Posterior cingulate gyrus (tissue), 11 donors: ENCODE measurements at places on chromosomes 4 and X.

DNA sequence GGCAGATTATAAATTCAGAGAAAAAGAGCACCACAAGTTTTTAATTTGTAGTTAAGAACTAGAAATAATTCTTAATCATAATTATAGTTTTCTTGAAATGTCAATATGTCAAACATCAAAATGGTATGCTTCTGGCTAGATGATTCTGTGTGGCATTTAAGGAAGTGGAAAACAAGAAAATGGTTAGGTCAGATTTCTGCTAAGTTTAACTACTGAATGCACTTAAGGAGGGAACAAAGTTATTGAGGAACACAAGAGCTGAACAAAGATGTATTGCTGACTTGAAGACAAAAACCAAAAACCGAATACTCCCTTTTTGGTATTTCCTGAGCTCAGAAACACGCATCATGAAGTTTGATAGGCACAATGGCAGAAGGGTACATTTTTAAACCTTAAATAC is 58.7 kb upstream of the GPR34 start:
- DNase-seq = no peak

DNA sequence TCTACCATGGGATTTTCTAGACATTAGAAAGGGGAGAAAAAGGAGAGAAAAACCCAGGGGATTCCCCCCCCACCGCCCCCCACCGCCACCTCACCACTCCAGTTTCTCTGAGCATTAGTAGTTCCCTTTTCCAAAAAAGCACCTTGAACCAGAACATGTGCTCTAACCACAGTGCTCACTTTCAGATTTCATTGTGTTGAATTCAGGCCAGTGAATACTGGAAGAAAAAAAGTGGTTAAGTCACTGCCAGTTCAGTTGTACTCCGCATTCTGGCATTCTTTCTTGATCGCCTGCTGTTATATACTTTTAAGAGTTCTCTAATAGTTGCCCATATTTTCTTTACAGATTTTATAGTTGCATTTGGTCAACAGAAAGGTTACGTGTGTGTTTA is 40.9 kb downstream of the JADE3 start:
- DNase-seq = no peak

GRCh38 chr4:142292231-142292630 is 553.9 kb downstream of the INPP4B start:
- no peak for DNase-seq

DNA sequence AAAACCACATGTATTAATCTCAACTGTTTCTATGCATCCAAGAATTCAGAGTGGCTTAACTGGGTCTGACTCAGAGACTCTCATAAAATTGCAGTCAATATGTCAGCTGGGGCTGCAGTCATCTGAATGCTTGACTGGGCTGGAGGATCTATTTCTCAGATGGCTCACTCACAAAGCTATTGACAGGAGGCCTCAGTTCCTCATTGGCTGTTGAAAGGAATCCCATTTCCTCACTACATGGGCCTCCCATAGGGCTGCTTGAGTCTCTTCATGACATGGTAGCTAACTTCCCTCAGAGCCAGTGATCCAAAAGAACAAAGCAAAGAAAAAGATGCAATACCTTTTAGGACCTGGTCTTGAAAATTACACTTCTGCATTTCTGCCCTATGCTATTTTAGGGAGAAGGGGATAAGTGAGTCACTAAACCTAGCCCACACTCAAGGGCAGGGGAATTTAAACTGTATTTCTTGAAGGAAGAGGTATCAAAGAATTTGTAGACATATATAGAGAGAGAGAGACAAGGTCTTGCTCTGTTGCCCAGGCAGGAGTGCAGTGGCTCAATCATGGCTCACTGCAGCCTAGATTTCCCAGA is 9.8 kb downstream of the SCFD2 start:
- no peak for DNase-seq

DNA sequence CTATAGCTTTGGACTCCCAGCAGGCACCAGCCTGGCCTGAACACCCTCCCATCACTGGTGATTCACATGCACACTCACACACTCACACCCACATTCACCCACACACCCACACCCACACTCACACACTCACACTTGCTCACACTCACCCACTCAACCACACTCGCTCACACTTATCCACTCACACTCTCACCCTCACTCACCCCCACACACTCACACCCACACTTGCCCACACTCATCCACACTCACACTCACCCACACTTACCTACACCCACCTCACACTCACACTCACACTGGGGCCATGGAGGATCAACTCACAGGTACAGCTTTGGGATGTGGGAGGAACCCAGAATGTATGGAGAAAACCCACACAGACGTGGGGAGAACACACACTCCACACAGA is 548.2 kb upstream of the FAT1 start:
- peak; percentile 21 for DNase-seq

GRCh38 chr4:74441744-74442143 is 3.2 kb upstream of the AREG start:
- no peak for DNase-seq

DNA sequence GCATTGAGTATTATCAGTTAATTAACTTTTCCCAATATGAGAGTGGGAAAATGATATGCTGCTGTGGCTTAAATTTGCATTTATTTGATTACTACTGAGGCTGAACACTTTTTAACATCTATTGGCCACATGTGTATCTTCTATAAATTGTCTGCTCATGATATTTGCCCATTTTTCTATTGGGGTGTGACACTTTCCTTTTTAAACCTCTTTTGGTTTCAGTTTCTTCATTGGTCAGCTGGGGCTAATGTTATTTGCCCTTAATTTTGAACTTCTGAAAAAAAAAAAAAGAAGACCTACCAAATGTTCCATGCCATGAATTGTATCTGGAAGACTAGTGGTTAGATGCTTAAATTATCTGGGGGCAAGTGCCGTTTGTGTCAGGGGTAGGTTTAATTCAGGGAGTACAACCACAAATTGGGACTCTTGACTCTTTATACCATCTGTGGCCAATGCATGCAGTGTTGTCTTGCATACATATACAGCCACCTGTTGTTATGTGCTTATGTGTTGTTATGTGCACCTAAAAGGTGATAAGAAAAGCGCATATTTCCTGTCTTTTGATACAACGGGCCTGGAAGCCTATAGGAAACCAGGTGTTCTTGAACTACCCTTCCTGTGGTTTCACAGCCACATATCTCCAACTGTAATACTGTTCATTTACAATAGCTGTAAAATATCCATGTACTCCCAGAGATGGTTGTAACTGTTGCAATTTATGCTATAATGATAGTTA is 49.0 kb downstream of the SH2D1A start:
- no peak for DNase-seq
